ENCODE measurements at places on chromosomes 1 and 21. TPM values are rescaled to one million over a fixed set of nuclear protein-coding genes. Genes with fewer than 3 reads are reported as not detected.

AGBL4 gene
- not detected for total RNA-seq

S100A9 gene
- total RNA-seq, result 131 TPM

RGSL1 gene
- not detected for total RNA-seq

MTMR11 gene
- total RNA-seq, result 42.3 TPM

LENEP gene
- total RNA-seq, result not detected

NMNAT2 gene
- total RNA-seq, result 2.8 TPM

LEPR gene
- total RNA-seq, result 71.6 TPM

DPT gene
- 73.2 TPM for total RNA-seq

ZNF648 gene
- total RNA-seq, result not detected

OPN3 gene
- 5.8 TPM for total RNA-seq
